ENCODE measurements at places on chromosomes 7 and 10. TPM values are rescaled to one million over a fixed set of nuclear protein-coding genes. Genes with fewer than 3 reads are reported as not detected.

Gene ZSCAN25
- 15.9 TPM for total RNA-seq

Gene ANKRD61
- 0.17 TPM for total RNA-seq

Gene DOCK4
- total RNA-seq = 1.1 TPM

Gene HPSE2
- not detected for total RNA-seq

Gene KLF14
- total RNA-seq = not detected

Gene CLCN1
- 0.17 TPM for total RNA-seq

Gene TRUB1
- 13.4 TPM for total RNA-seq

DNA sequence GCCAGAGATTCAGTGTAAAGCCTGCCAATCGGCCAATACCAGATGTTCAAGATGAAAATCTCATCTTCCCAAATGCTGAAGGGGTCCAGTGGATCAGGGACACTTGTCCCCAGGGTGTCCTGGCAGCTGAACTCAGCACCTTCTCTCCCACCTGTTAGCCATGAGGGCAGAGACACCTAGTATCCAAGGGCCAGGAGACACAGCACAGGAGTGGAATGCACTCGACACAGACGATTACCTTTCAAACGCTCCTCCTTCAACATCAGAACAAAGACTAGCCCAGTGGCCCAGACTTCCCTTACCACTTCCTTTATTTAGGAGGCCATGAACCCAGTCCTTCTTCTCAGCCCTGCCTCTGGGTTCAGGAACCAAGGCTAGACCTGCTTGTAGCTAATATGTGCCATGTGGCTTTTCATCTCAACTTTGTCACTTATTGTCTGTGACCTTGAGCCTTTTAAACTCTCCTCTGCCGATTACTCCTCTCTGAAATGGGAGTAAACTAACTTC lies 180.3 kb upstream of the PLXNA4 start:
- H3K27ac ChIP-seq = no peak overlapping the region
- H3K4me1 ChIP-seq = peaks cover 5% of the 10 kb centered on the region
- DNase-seq = no peak
- no peak overlapping the region for H3K4me3 ChIP-seq
- H3K36me3 ChIP-seq = no peaks in the 10 kb centered on the region

GRCh38 chr10:121417298-121417697 lies 180.9 kb downstream of the FGFR2 start:
- no peaks in the 10 kb centered on the region for H3K4me1 ChIP-seq
- H3K27me3 ChIP-seq = no peaks in the 10 kb centered on the region
- H3K27ac ChIP-seq = no peak overlapping the region
- H3K4me3 ChIP-seq = no peak overlapping the region
- no peaks in the 10 kb centered on the region for H3K36me3 ChIP-seq

- no peak overlapping the region for H3K4me3 ChIP-seq
- no peak for DNase-seq
- no peak overlapping the region for H3K27ac ChIP-seq
- H3K27me3 ChIP-seq = no peaks in the 10 kb centered on the region
- peaks cover 25% of the 10 kb centered on the region for H3K4me1 ChIP-seq
Measured at GRCh38 chr10:98186681-98187080, 52.2 kb downstream of the R3HCC1L start.

DNA sequence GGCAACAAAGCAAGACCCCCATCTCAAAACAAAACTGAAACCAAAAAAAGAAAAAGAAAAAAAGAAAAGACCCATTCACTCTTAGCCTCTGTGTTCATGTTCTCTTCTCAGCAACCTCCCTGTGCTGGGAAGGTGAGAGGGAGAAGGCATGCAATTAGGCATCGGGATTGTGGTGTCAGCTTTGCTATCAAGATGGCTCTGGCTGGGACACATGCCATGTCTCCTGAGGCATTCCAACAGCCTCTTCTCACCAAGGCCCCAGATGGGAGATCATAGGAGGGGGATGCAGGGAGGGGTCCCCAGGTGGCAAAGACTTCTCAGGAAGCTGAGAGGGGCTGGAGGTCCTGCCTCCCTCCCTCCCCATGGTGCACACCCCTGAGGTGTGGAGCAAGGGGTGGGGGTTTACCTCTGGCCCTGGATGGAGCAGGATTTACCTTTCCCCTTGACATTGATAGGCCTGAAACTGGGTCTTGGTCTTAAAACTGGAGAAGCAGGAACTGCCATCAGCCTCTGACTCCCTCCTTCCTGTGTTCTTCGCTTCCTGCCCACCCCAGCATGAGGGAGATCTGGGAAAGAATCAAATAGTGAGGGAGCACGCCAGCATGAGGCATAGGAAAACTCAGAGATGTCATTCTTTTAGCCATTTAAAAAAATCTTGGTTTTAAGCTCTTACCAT lies 96.2 kb upstream of the DUSP5 start:
- no peak overlapping the region for H3K4me3 ChIP-seq
- H3K36me3 ChIP-seq = no peaks in the 10 kb centered on the region
- no peak overlapping the region for H3K27ac ChIP-seq
- no peaks in the 10 kb centered on the region for H3K27me3 ChIP-seq
- peaks cover 14% of the 10 kb centered on the region for H3K4me1 ChIP-seq

DNA sequence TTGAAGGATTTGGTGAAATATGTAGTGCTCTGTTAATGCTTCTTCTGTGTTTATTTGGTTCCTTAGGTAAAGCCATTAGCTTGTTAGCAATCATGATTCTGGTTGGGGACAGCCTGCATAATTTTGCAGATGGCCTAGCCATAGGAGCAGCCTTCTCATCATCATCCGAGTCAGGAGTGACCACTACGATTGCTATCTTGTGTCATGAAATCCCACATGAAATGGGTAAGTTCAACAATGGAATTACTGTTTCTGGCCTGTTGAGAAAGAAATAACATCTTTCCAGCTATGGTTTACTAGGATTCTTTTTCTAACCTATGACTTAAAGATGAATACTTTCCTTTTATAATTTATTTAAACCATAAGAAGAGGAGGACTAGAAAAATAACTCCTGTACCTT lies 48.9 kb downstream of the SLC39A12 start:
- H3K4me1 ChIP-seq = no peaks in the 10 kb centered on the region
- no peaks in the 10 kb centered on the region for H3K27me3 ChIP-seq
- H3K27ac ChIP-seq = no peak overlapping the region
- H3K36me3 ChIP-seq = no peaks in the 10 kb centered on the region
- DNase-seq = no peak

- peaks cover 11% of the 10 kb centered on the region for H3K36me3 ChIP-seq
- peak overlapping the region; percentile 79 for H3K4me3 ChIP-seq
- DNase-seq = no peak
- peaks cover 21% of the 10 kb centered on the region for H3K4me1 ChIP-seq
- no peak overlapping the region for H3K27ac ChIP-seq
- H3K27me3 ChIP-seq = no peaks in the 10 kb centered on the region
Measured at GRCh38 chr10:24721229-24722106, 2.2 kb downstream of the ARHGAP21 start.

- H3K4me1 ChIP-seq = no peaks in the 10 kb centered on the region
- H3K27ac ChIP-seq = no peak overlapping the region
- DNase-seq = no peak
- no peaks in the 10 kb centered on the region for H3K27me3 ChIP-seq
Measured at GRCh38 chr7:14855033-14855794, 47.3 kb downstream of the DGKB start.

GRCh38 chr10:22727663-22728062 lies 13.3 kb upstream of the PIP4K2A start:
- no peaks in the 10 kb centered on the region for H3K36me3 ChIP-seq
- H3K27ac ChIP-seq = no peak overlapping the region
- H3K4me3 ChIP-seq = no peak overlapping the region

GRCh38 chr7:620885-621284 lies 101.2 kb upstream of the PDGFA start:
- no peak for DNase-seq
- H3K4me1 ChIP-seq = peaks cover 43% of the 10 kb centered on the region
- H3K36me3 ChIP-seq = peaks cover 48% of the 10 kb centered on the region
- peak overlapping the region; percentile 97 for H3K27ac ChIP-seq

- H3K4me1 ChIP-seq = peaks cover 23% of the 10 kb centered on the region
- H3K36me3 ChIP-seq = no peaks in the 10 kb centered on the region
- no peak overlapping the region for H3K4me3 ChIP-seq
- peaks cover 56% of the 10 kb centered on the region for H3K27me3 ChIP-seq
- DNase-seq = no peak
Measured at GRCh38 chr7:112201411-112201810, 4.8 kb downstream of the DOCK4 start.

- H3K4me3 ChIP-seq = no peak overlapping the region
- no peaks in the 10 kb centered on the region for H3K36me3 ChIP-seq
- peaks cover 2% of the 10 kb centered on the region for H3K4me1 ChIP-seq
- peaks cover 31% of the 10 kb centered on the region for H3K27me3 ChIP-seq
Measured at GRCh38 chr10:44388641-44389040, 3.7 kb upstream of the CXCL12 start.

DNA sequence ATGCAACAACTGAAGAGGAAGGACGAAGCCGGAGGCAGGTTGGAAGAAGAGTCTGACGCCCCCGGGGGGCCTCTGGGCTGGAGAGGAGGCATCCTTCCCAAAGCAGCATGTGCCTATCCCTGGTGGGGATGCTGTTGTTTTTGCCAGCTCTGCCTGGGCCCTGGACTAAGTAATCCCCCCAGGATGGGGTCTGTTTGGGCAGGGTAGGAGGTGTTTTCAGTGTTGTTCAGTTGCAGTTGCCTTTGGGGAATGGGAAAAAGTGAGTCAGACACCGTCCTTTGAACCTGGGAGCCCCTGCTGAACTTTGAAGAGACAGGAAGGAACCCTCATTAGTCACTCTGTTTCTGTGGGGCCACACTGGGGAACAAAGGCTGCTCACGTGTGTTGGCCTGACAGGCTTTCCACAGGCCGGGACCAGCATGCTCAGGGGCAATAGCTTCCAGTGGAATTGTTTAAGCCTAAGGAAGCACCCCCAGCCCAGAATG lies 35.2 kb upstream of the GDF10 start:
- H3K27me3 ChIP-seq = peaks cover 1% of the 10 kb centered on the region
- H3K4me1 ChIP-seq = peaks cover 79% of the 10 kb centered on the region

- H3K27me3 ChIP-seq = peaks cover 8% of the 10 kb centered on the region
- H3K36me3 ChIP-seq = no peaks in the 10 kb centered on the region
- H3K27ac ChIP-seq = no peak overlapping the region
- peaks cover 11% of the 10 kb centered on the region for H3K4me1 ChIP-seq
- H3K4me3 ChIP-seq = no peak overlapping the region
Measured at GRCh38 chr7:155580367-155580766, 34.0 kb upstream of the CNPY1 start.

GRCh38 chr7:12127455-12127854 lies 83.6 kb upstream of the TMEM106B start:
- no peak for DNase-seq
- H3K4me1 ChIP-seq = peaks cover 11% of the 10 kb centered on the region
- H3K27me3 ChIP-seq = peaks cover 4% of the 10 kb centered on the region
- no peak overlapping the region for H3K27ac ChIP-seq

DNA sequence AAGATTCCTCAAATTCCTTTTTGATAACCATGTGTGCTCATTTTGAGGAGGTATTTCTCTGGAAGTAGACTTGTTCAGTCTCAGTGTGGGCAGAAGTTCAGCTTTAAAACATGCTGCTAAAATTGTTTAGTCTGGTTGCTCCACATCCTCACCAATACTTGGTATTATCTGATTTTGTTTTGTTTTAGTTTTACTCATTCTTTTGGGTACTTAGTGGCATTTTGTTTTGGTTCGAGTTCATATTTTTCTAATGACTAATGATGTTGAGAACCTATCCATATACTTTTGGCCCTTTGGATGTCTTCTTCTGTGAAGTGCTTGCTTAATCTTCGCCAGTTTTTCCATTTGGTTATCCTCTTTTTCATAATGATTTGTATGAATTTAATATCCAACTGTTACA lies 694.2 kb upstream of the FZD8 start:
- no peak for DNase-seq
- no peak overlapping the region for H3K27ac ChIP-seq
- H3K27me3 ChIP-seq = no peaks in the 10 kb centered on the region
- H3K4me3 ChIP-seq = no peak overlapping the region
- no peaks in the 10 kb centered on the region for H3K36me3 ChIP-seq

DNA sequence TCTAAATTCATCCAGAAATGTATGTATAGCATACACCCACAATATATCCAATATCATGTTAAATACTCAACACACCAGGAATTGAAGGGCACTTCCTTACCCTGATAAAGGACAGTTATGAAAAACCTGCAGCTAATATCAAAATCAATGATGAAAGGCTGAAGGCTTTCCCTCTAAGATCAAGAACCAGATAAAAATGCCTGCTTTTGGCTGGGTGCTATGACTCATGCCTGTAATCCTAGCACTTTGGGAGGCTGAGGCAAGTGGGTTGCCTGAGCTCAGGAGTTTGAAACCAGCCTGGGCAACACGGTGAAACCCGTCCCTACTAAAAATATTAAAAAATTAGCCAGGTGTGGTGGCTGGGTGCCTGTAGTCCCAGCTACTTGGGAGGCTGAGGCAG lies 21.6 kb upstream of the UPP1 start:
- no peaks in the 10 kb centered on the region for H3K4me1 ChIP-seq
- DNase-seq = no peak
- H3K27me3 ChIP-seq = peaks cover 2% of the 10 kb centered on the region
- H3K4me3 ChIP-seq = no peak overlapping the region

Data from activated CD4-positive, alpha-beta memory T cell treated with anti-CD3 and anti-CD28 coated beads for 36 hours (primary cell).